T-helper 1 cell (primary cell): ENCODE measurements at places on chromosomes 6 and 20.
A peak's percentile ranks its signal among the peaks of the same experiment; 100 is the strongest.

GRCh38 chr6:140909625-140910024 is 1223.1 kb upstream of the GJE1 start:
- DNase-seq, result no peak

DNA sequence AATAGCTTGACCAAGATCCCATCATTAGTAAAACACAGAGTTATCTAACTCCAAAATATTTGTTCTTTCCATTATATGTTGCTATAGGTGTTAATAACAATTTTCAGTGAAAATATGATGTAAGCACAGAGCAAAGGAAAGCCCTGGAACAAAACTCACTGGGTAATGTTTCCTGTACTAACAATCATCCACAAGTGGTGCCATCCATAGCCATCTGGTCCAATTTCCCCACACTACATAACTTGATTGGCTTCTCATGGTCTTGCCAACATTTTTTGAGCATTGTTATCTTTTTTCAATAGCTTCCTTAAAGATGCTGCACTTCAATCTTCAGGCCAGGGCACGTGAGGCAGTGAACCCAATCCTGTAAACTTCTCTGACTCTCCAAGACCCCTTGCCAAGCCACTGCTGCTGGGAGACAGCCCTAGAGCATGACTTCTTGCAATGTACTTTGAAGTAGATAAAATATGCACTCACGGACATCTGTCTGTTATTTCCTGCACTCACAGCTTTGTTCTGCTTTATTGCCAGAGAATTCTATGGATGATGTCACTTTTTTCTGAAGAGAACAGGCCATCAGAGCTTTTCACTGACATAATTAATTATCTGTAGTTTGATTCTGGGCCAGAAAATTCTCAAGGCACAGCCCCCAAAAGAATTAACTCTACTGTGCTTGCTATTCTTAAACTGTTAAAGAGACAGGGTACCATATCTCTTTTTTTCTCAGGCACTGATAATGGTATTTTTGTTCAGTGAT is 97.5 kb upstream of the TMEM30A start:
- DNase-seq, result no peak

DNA sequence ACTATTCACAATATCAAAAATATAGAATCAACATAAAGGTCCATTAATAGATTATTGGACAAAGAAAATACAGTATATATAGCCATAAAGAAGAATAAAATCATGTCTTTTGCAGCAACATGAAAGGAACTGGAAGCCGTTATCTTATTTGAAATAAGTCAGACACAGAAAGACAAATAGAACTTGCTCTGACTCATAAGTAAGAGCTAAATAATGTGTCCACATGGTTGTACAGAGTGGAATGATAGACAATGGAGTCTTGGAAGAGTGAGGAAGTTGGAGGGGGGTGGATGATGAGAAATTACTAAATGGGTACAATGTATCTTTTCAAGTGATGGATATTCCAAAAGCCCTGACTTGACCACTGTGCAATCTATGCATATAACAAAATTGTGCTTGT is 613.5 kb downstream of the PHF3 start:
- DNase-seq, result no peak

GRCh38 chr6:27867051-27867944 is 44.9 kb downstream of the OR2B2 start:
- DNase-seq, result peak; percentile 95

DNA sequence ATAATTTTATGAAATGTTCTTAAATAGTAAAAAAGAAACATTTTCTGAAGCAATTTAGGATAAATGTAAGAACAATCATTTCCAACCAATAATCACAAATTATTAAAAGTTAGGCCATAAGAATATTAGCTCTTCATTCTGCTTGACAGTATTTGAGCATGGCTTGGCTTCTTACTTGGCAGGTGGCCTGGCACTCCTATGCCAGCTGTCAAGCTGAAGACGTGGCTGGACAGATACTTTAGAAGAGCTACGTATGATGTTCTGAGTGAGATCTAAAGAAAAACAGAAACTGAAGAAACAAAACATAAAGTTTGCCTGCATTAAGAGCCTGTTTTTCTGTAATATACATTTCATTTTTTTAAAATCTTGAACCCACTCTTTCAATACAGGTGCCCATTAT is 438.9 kb downstream of the GRIK2 start:
- no peak for DNase-seq
